DMS153 (cell line): ENCODE measurements at places on chromosomes 4 and X.

GRCh38 chr4:10030972-10031667, 9.8 kb upstream of the SLC2A9 start:
- no peak for DNase-seq

- DNase-seq, result no peak
Observed at GRCh38 chr4:148283665-148284064, 158.5 kb downstream of the NR3C2 start.

DNA sequence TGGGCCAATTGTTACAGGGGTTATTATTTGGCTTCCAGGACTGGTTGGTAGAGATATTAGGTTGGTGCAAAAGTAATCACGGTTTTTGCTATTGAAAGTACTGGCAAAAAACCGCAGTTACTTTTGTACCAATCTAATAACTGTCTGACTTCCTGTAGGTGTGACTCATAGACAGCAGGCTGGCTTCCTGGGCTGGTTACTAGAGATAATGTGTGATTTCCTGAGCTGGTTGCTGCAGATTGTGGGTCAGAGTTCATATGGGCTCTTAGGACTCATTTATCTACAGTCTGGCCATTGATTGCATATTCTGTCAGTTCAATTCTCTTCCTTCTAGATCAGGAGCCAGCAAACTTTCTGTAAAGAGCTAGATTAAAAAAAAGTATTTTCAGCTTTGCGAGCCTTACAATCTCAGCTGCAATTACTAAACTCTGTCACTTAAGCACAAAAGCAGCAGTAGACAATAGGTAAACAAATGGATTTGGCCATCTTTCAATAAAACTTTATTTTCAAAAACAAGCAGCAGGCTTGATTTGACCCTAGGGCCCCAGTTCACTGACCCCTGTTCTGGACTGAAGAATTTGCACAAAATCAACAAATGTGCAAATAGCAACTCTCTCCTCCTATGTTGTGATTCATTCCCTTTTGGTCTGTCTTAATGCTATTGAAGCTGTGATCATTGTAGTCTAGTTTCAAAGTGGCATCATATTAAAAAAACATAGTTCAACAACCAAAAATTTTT, 50.8 kb upstream of the BOD1L1 start:
- DNase-seq, result no peak

DNA sequence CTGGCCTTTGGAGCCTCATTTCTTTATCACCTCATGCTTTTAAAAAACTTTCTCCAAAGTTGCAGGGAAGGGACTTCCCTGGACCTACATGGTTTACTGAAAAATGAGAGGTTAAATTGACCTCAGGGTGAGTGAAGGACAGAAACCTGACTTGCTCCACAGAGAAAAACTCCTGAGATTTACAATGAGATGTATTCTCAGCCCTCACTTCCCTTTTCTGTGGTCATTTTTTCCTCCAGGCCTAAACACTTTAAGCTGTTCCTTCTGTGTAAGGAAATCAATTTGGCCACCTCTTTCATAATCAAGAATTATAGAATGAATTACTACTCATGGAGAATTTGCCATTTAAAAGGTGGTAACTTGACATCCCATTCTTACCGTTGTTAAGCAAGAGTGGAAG, 77.9 kb downstream of the HPGD start:
- DNase-seq, result no peak

DNA sequence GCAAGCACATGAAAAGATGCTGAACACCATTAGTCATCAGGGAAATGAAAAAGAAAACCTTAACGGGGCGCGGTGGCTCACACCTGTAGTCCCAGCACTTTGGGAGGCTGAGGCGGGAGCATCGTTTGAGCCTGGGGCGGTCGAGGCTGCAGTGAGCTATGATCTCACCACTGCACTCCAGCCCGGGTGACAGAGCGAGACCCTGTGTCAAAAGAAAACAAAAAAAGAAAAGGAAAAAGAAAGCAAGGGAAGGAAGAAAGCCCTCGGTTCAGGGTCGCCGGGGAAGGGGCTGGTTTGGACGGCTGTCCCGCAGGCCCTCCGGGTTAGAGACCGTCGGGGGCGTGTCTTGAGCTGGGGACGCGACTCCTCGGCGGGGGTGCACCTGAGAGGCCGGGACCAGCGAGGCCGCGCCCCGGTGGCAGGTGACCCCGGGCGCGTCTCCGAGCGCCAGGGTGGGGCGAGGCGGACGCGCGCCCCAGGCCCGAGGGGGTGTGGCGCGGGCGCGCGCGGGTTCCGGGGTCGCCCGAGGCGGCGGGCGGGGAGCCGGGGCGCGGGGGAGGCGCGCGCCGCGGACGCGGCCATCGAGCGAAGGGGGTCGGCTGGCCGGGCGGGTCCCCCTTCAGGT, 478 bp upstream of the PLXNA3 start:
- peak; percentile 43 for DNase-seq

GRCh38 chr4:6727081-6727942, 11.3 kb downstream of the BLOC1S4 start:
- no peak for DNase-seq

DNA sequence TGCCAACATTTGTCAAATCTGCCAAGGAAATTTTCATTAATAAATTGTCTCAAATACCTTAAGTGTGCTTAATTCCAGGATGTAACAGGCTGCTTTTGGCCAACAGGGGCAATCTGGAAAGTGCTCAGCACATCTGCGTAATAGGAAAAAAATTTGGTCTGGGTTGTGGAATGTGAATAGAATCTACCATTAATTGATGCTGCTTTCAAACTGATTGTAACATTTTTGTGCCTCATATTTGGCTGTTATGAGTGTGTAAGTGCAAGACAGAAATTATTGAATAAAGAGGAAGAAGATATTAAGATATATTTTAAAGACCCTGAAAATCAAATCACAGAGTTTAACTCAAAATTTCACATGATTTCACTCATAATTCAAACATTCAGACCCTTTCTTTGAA, 41.1 kb downstream of the REELD1 start:
- DNase-seq, result no peak

GRCh38 chrX:57380026-57380796, 93.7 kb downstream of the FAAH2 start:
- DNase-seq, result no peak

DNA sequence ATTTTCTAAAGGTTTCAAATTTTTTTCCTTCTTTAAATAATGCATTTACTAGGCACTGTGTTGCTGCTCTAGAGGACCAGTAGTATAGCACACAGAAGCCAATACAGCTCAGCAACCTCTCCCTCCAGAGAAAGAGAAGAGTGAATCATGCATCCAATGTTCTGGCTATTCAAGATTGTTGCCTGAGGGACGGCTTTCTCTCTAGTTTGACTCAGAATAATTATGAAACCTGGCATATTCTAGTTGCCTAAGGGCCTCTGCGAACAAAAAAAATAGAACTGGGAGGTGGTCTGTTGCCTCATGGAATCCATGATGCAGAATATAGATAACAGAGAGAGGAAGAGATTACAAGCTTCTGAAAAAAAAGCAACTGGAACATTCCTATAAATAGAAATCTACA, 1233.3 kb upstream of the PABPC4L start:
- no peak for DNase-seq

GRCh38 chr4:147610686-147611085, 6.5 kb upstream of the TMEM184C start:
- no peak for DNase-seq

GRCh38 chr4:82842593-82842992, 44.0 kb upstream of the SCD5 start:
- DNase-seq, result no peak

DNA sequence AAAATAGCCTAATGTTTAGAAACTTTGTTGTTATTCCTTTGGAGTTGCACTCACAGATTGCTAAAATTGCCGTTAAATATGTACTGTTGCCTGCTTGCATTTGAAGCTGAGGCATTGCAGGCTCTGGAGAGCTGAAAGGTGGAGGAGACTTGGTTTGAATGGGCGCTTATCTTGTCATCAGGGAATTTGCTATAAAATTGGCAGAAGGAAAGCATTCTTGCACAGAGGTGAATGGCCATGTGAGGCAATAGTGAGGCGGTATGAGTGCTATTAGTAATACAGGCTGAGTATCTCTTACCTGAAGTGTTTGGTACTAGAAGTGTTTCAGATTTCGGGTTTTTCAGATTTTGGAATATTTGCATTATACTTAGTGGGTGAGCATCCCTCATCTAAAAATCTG, 41.3 kb downstream of the TRAPPC11 start:
- no peak for DNase-seq

- DNase-seq, result no peak
Observed at GRCh38 chrX:115038406-115038805, 21.0 kb upstream of the IL13RA2 start.

- DNase-seq, result no peak
Observed at GRCh38 chr4:164706675-164707074, 47.3 kb upstream of the SMIM31 start.

DNA sequence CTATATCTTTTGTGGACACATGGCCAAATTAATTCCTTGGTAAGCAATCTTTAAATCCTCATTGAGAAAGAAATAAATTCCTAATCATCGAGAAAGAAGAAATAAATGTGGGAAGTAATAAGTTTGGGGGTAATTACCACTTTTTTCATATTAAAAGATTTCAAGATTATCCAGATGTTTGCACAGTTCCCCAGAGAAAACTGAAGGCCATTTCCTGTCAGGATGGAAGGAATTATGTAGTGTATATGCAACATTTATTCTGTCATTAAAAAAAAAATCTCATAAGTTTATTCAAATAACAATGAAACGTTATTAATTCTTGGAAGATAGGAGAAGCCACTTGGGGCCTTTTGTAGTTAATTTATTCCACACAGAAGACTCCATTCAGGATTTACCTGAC, 385.6 kb upstream of the NR3C2 start:
- no peak for DNase-seq

DNA sequence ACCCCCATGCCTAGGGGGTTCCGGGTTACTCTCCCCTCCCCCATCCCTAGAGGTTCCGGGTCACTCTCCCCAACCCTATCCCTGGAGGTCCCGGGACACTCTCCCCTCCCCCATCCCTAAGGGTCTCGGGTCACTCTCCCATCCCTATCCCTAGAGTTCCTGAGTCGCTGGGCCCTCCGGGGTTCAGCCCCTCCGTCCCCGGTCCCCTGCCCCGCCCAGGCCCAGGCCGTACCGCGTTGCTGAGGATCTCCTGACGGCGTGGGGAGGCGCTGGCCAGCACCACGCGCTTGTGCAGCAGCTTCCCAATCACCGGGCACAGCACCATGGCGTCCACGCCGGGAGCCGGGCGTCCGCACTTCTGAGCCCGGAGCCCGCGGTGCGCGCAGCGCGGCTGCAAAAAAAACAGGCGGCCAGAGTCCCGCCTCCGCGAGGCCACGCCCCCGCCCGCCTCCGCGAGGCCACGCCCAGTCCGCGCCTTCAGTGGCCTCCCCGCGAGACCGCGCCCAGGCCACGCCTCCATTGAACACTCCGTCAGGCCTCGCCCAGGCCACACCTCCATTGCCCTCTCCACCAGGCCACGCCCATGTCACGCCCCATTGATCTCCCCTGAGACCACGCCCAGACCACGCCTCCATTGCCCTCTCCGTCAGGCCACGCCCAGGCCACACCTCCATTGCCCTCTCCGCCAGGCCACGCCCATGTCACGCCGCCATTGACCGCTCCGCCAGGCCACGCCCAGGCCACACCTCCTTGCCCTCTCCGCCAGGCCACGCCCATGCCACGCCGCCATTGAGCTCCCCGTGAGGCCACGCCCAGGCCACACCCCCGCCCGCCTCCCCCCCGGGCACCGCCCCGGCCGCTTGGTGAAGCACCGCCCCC, at the start of gene ASMTL:
ASMTL (minus strand) TSS at position 394 of the 879 bp plus-strand sequence; CDS start at position 325, 69 bp downstream.
- DNase-seq, result no peak

DNA sequence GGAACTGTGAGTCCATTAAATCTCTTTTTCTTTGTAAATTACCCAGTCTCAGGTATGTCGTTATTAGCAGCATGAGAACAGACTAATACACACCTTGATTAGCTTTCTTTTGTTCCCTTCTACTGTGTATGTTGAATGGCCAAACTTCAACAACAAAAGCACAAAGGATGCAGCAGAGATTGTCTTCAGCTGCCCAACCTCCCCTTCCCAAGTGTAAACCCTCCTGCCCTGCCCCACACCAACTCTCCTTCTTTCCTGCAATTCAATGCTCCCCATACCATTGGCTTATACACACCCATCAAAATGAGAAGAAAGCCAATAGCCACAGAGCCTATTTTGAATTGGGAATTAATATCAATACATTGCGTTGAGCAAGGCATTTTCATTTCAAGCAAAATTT, 27.8 kb downstream of the ANOS1 start:
- DNase-seq, result no peak

- DNase-seq, result no peak
Observed at GRCh38 chr4:128298852-128299251, 11.2 kb upstream of the PGRMC2 start.

- no peak for DNase-seq
Observed at GRCh38 chr4:183223053-183223452, 97.0 kb downstream of the CLDN22 start.

DNA sequence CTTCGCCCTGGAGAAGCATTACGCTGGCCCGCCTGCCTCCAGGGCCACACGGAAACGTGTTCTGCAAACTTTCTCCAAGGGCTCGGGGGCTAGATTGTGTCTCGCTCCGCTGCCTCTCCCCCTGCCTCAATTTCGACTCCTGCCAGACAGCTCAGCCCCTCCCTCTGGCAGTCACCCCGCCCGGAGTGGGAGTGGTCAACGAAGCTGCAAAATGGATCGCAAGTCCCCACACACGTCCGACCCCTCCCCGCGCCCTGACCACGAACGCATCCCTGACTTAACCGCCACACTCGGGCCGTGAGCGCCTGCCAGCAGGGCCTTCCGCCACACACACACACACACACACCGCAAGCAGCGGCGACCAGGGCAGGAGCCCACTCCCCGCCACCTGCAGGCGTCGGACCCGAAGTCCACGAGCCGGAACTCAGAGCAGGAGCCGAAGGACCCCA, 47.0 kb upstream of the NKAP start:
- no peak for DNase-seq

DNA sequence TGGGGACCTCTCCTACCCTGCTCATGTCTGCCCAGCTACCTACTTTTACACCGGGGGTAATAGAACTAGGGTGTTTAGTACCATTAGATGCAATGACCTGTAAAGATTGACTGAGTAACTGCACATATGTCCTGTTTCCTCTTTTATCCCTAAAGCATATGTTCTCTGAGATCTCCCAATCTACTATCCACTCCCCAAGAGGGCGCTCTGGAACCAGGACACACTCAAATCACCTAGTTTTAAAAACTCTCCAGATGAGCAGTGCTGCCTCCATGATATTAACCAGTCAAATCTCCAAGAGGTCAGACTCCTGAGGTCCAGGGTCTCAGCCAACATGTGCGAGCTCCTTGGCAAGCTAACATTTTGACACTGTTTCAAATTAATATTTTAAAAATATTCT, 87.0 kb upstream of the TSPAN5 start:
- DNase-seq, result no peak

GRCh38 chr4:93495346-93495745, 333.2 kb upstream of the ATOH1 start:
- DNase-seq, result no peak

- no peak for DNase-seq
Observed at GRCh38 chrX:20217906-20218305, 48.8 kb downstream of the RPS6KA3 start.

DNA sequence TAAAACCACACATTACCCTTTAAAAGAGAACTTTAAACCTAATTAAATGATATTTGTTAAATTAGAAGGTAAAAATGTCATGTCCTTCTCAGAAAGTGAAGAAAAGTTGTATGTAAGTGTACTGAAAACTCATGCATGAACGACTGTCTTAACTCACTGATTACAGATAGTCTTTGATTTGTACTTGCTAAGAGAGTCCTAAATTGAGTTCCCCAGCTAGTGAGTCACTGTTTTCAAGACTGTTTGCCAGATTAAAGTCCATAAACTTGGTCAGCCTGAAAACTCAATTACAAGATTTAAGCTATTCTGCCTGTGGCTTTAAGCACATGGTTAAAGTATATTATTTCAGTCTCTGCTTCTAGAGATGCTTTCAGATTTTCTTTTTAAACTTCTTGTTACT, 124.9 kb upstream of the ZCCHC13 start:
- DNase-seq, result no peak
